Left cardiac atrium (tissue), 4 donors: ENCODE measurements at places on chromosomes 5 and 9. TPM values are rescaled to one million over a fixed set of nuclear protein-coding genes. Genes with fewer than 3 reads are reported as not detected.

The LCN2 gene
- total RNA-seq = 0.38 TPM

DNA sequence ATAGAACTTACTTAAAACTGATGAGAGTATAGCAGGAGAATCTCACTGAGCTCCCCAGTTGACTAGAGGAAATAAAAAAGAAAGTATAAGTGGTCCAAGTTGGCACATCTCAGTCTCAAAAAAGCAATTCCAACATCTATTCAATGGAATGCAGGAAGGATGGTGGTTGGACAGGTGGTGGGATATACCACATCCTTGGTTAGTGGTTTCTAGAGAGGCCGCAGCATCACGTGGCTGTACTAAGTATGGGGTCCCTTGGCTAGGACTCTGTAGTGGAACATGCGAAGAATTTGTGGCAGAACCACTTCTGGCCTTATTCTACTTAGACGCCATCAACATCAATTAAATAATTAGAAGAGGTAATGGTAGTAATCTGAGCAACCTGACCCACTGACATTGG, 232.4 kb downstream of the SAXO1 start:
- no peak for DNase-seq

DNA sequence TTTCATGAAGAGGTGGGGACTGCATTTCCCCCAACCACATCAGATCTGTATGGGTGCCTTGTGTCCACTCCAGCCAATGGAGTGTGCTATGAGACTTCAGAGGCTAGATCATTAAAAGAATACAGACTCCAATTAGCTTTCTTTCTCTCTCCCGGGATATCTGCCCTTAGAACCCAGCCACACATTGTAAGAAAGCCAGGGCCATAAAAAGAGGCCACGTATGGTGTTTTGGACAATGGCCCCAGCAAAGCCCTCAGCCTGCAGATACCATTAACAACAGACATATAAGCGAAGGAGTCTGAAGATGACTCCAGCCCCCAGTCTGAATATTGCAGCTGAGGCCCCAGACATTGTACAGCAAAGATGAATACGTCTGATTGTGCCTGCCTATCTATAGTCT, 21.5 kb downstream of the IL6ST start:
- DNase-seq = no peak

DNA sequence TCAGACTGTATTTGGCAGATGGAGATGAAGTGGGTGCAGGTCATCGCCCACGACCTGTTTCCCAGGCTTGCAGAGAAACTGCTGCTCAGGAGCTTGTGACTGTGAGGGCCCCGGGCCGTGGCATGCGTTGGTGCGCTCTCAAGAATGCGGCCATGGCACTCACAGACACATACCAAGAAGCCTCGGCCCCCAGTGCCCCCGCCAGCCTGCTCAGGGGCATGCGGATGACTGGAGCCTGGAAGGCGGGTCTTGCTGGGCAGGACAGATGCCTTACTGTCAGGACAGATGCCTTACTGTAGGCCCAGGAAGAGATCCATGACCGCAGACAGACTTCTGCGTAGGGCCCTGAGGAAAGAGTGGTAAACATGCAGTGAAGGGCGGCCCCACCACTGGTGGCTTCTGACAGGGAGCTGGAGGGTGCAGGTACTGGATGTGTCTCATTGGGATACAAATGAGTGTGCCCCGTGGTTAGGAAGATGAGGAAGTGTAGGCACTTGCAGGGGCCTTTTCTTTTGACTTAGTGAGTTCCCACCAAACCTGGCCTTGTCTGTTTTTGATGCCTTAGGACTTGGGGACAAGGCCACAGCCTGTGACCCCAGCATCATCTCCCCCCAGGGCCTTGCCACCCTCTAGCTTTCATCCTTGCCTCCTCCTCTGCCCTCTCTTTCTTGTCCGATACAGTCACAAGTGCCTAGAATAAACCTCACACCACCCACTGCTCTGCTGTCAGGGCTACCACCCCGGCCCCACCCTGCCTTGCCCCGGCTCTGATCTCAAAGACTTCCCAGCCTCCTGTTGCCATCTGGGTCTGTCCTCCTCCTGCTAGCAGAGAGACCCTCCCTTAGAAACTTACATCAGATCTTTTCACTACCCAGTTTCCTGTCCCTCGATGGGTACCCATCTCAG, 68.8 kb upstream of the ABL1 start:
- DNase-seq = no peak

- DNase-seq = peak; percentile 62
These were observed 56.2 kb upstream of the ZSWIM6 start for GRCh38 chr5:61275841-61276240.

The GZMA gene
- total RNA-seq = 3.1 TPM

DNA sequence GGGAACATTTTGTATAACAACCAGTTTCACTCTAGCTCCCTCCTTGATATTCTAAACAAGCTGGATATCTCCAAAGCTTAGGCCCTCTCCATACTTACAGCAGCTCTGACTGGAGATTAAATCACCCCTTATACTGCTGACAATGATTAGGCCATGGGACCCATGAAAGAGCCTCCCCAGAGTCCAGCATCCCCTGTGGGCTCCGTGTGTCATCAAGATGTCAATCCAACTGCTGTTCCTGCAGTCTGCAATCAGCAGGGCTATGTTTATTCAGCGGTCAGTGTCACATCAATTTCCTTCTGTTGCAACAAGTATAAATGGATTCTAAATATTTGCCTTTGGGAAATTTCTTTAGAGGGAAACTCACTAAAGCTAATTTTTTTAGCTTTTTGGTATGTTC, 26.6 kb downstream of the PCDHAC2 start:
- no peak for DNase-seq

DNA sequence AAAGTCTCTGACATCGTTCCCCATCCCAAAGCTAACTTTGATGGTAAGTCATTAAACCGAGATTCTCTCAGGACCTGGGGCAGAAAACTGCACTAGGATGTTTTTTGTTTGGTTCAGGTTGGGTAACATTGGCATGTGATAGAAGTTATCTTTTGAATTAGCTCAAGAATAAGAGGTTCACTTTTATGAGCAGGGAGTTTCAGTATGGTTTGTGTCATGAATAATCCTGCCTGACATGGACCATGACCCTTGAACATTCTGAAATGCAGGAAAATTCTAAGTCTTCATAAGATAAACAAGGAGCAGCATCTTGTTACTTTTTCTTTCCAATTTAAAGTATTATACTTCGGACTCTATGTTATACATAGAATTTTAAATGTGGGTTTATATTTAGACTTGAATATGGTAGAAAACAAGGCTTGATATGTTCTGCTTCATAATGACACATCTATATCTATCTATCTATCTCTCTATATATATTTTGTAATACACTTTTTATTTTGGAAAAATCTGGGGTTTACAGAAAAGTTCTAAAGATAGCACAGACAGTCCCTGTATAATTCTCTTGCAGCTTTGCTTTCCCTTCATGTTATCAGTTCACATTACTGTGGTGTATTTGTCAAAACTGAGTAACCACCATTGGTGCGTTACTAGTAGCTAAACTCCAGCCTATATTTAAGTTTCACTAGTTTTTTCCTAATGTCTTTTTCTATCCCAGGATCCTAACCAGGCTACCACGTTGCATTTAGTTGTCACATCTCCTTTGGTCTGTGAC, 102.7 kb upstream of the TAF11L2 start:
- no peak for DNase-seq

- DNase-seq = no peak
These were observed 26.4 kb upstream of the TYRP1 start for GRCh38 chr9:12666813-12667212.

DNA sequence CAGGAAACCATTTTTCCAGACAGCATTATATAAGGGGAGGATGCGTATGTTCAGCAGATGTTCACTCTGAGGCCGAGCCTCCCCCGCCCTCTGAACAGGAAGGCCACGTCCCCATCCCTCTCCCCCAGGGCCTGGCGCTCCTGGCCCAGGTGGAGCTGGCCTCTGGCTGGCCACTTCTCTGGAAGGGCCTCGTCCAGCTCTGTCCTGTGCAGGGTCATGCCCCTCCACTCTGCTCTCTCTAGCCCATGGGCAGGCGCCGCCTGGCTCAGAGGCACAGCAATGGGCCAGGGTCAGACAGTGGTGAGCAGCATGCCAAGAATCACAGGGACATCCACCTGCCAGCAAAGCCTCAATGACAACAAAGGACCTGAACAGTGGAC, 34.2 kb downstream of the ADAMTS2 start:
- no peak for DNase-seq
